Retina (tissue), 1 donor: ENCODE measurements at places on chromosomes 1 and 21.

GRCh38 chr1:172466795-172467407, 23.0 kb upstream of the PIGC start:
- DNase-seq: no peak

- DNase-seq: no peak
These were observed 4.6 kb downstream of the TARBP1 start for GRCh38 chr1:234474375-234474774.

DNA sequence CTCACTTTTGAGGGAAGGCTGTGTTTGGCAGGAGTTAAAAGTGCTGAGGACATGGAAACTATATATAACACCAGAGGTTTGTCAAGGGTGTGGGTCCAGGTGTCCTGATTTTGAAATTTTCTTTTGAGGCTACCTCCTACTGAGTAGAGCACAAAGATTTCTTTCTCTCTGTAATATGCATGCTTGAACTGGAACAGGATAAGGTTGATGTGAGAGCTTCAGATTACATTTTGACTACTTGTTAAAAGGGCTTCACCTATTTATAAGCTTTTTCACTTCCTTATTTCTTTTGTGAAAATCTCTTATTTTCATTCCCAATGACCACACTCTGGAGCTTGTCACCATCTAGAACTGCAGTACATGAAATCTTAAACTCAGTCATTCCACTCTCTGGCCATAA, 59.8 kb upstream of the PLA2G4A start:
- DNase-seq: no peak

- no peak for DNase-seq
These were observed 23.4 kb upstream of the TENT5C start for GRCh38 chr1:117582451-117582850.

DNA sequence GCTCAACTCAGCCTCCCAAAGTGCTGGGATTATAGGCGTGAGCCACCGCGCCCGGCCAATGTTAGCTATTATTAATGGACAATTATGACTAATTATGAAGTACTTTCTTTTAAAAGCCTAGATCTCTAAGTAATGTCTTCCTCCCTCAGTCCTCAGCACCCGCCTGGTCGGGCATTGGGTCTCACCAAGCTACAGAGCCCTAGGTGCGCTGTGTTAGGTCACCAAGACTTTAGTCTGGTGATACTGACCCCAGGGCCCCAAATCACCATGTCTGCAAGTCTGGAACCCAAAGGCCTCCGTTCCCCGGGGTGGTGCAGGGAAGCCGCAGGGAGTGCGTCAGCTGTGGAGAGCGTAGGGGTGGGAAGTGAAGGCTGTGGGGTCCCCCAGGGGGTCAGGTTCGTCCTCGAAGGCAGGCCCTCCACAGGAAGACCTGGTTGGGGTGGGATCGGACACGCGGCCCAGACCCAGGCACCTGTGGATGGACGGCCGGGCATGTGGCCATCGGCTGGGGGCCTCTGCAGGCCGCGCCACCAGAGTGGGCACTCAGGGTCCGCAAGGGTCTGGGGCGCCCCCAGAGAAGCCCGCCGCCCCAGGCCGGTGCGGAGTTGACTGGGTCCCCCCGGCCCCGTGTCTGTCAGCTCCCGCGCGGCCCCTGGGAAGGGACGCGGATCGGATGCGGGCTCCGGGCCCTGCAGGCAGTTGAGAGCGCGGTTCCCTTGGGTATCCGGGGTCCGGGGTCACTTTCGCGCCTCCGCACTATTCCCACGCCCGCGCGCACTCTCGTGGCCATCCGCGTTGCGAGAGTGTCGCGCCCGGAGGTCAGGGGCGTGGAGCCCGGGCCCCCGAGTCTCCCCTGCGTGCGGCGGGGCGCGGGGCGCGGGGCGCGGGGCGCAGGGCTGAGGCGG, 710 bp upstream of the PDXK start:
- DNase-seq: peak; percentile 82

DNA sequence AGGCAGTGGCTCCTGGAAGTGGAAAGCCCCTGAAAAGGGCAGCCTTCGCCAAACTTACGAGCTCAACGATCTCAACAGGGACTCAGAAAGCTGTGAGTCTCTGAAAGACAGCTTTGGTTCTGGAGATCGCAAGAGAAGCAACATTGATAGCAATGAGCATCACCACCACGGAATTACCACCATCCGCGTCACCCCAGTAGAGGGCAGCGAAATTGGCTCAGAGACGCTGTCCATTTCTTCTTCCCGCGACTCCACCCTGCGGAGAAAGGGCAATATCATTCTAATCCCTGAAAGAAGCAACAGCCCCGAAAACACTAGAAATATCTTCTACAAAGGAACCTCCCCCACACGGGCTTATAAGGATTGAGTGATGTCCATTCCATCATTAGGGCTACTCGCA, 42.4 kb downstream of the PLPPR4 start:
- DNase-seq: no peak

- DNase-seq: no peak
These were observed 61.0 kb downstream of the ARID4B start for GRCh38 chr1:235266967-235267366.

- no peak for DNase-seq
These were observed 108.7 kb downstream of the DISP1 start for GRCh38 chr1:222923506-222923905.

- DNase-seq: no peak
These were observed 42.0 kb downstream of the ELK4 start for GRCh38 chr1:205589618-205590456.

GRCh38 chr1:41614818-41615217, 130.3 kb upstream of the EDN2 start:
- DNase-seq: no peak

DNA sequence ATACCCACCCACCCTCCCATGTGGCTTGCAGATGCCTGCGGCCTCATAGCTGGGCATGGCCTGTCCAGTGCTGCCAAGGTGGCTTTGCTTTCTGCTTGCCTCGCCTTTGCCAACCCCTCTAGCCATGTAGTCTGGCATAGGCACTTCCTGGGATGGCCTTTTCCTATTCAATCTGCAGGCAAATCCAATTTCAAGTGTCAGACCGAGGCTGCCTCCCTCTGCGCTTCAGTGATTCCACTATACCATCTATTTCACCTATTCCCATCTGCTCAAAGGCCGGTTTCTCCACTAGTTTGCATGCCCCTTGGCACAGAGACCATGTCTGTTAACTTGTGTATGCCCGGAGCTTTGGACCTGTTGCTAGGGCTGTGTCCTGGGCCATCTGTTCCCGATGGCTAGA, 3.8 kb upstream of the ZBTB21 start:
- DNase-seq: no peak

DNA sequence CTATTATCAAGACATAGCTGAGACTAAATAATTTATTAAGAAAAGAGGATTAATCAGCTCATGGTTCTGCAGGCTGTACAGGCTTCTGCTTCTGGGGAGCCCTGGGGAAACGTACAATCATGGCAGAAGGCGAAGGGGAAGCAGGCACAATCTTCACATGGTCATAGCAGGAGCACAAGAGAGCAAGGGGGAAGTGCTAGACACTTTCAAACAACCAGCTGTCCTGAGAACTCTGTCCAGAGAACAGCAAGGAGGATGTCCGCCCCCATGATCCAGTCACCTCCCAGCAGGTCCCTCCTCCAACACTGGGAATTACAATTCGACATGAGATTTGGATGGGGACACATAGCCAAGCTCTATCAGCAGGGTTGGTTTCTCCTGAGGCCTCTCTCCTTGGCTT, 10.3 kb upstream of the SLC45A1 start:
- no peak for DNase-seq

DNA sequence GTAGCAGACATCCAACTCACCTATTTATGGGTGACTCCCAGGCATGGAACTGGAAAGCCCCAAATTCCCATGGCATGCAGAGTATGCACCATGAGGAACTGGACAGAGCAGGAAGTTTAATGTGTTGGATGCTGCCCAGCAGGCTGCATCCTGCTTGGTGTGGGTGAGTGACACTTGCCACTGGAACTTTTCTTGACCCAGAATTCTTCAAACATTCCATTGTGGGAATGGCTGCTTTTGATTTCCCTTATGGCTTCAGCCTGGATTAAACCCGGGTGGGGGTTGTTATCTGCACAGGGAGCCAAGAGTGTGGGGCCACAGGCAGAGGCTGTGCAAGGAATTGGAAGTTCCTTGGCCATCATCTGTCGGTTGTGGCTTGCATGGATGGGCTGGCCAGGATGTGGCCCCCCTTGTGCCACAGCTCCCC, 26.9 kb upstream of the BACE2 start:
- no peak for DNase-seq

GRCh38 chr1:923131-923990, at the start of gene SAMD11:
TSS of gene SAMD11 (plus strand) at chr1:923923. CDS start at chr1:924432, 509 bp downstream.
- DNase-seq: peak; percentile 92
